Activated CD4-positive, alpha-beta memory T cell treated with anti-CD3 and anti-CD28 coated beads for 36 hours (primary cell): ENCODE measurements at places on chromosomes 16 and 17. TPM values are rescaled to one million over a fixed set of nuclear protein-coding genes. Genes with fewer than 3 reads are reported as not detected.
A peak's percentile ranks its signal among the peaks of the same experiment; 100 is the strongest.

The USB1 gene
- 42.2 TPM for total RNA-seq

The MYH13 gene
- total RNA-seq = not detected

The MT1A gene
- 0.94 TPM for total RNA-seq

The TNP2 gene
- not detected for total RNA-seq

The CHAD gene
- not detected for total RNA-seq

The CCL14 gene
- not detected for total RNA-seq

The BRIP1 gene
- total RNA-seq = 14.1 TPM

The TELO2 gene
- 63.2 TPM for total RNA-seq

The NDUFB10 gene
- 125 TPM for total RNA-seq

The AGRP gene
- not detected for total RNA-seq

- DNase-seq = no peak
Measured at GRCh38 chr16:50881331-50881830, 139.5 kb downstream of the CYLD start.

DNA sequence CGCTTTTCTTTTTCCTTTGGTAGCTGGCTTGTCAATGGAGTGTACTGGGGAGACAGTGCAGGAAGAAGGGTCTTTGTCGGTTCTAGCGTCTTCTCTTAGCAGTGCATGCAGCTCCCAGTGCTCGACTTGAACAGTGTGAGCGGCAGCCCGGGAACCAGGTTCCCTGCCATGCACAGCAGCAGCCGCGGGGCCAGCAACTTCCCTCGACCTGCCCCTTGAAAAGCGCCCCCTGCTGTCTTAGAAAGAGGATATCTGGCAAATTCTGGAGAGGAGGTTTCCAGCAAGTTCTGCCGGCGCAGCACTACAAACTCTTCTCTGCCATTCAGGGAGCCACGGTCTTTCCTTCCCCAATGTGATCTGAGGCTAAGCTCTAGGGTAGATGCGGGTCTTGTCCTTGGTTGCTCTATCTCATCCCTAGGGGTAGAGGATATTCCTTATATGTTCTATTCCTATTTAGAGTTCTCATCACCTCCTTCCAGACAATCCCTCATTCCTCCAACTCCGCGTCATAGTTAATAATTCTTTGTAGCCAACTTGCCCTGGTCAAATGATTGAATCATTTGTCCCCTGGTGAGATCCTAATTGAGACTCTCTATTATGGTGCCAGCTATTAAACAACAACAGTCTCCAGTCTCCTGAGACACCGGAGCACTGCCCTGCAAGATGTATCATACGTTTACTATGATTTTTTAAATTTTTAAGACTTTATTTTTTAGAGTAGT is 451.3 kb downstream of the PMP22 start:
- DNase-seq = peak; percentile 32

- no peak for DNase-seq
Measured at GRCh38 chr16:72749091-72749490, 298.8 kb downstream of the ZFHX3 start.

DNA sequence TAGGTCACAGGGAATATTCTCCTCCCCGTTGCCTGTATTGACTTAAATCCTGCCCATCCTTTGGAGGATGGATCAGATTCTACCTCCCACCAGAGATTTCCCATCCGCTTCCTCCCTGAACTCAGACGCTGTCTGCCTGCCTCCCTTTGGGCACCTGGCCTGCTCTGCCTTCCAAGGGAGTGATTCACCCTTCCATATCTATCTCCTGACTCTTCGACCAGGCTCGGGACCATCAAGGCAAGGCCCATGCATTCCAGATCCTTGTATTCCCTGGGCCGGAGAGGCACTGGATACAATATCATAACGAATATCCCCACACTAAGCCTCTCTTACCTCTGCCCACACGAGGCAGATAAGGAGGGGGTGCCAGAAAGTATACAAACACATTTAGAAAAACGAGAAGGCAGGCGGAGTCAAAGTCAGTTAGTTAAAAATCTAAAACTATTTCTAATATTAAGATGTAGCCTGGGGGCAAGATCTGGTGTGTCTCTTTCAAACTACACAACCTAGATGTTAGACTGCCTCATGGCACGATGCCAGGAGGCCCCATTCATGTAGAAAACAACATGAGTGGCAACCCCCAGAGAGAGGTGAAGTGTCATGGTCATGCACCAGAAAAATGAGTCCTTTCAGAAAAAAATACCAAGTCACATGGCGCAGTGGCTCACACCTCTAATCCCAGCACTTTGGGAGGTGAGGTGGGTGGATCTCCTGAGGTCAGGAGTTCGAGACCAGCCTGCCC is 9.2 kb downstream of the PMP22 start:
- no peak for DNase-seq

DNA sequence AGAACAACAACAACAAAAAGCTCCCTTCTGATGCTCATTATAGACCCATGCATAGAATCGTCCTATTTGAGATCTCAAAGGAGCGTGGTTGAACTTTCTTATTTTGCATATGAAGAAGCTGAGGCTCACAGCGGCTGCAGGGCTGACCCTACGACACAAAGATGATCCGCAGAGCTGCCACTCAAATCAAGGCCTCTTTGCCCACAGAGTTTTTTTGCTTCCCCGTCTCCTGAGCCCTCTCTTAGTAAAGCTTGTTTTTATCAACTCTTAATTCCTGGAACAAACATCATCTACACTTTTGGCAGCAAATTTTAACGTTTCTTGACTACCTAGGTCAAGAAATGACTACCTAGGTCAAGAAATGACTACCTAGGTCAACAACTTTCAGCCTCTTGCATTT is 73.7 kb downstream of the C16orf95 start:
- no peak for DNase-seq

- no peak for DNase-seq
Measured at GRCh38 chr16:75387951-75388350, 45.4 kb downstream of the CFDP1 start.

DNA sequence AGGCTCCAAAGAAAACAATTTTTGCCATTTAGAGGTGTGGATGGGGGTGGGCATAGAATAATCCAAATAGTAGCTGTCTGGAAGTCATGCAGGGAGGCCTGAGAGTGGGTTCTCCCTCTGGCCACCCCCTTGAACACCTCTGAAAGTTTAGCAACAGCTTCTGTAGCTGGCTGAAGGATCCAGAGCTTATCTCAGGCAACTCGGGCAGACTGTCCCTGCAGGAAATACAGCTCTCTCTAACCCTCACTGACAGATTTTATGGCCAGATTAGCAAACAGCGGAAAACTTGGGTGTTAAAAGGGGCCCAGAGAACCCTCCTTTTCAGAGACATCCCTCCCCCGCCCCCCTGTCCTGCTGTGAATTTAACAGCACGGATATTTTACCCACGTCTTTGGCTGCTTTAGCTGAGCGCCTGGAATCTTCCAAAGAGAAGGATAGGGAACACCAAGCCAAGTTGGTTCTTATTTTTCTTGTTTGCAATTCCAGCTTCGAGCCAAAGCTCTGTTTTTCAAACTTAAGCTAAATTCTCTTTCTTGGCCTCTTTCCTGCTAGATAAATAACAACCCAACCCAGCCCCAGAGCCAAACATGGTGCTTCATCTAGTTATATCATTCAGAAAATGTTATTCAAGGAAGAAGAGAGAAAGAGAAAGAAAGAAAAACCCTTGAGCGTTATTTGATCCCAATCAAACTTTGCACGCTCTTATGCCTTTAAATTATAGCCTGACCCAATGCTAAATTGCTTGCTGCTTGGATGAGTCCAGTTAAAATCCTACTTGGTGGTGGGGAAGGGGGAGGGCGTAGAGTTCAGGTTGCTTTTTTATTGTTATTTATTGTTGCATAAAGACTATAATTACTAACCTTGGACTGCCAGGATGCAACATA is 2.3 kb upstream of the HOXB2 start:
- peak; percentile 25 for DNase-seq

- no peak for DNase-seq
Measured at GRCh38 chr17:41907185-41907556, 11.6 kb downstream of the ACLY start.

DNA sequence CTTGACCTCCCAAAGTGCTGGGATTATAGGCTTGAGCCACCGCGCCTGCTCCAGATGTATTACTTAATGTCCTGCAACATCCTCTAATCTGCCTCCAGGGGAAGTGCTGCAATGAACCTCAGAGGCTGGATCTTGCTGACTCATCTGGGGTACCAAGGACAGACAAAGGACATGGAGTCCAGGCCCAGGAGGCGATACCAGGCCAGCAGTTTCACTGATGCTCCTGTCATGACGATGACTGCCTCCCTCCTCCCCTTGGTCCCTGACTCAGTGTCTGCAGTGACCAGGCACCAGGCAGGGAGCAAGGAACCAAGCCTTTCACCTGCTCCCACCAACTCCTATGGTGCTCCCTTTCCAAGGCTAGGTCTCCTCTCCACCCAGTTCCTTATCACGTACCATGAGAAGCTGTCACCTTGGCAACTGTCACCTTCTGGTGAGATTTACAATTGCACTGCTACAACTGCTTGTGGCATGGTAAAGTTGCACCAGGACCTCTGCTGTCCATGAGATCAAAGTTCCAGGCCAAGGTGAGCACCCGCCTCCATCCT is 21.6 kb upstream of the PHOSPHO1 start:
- DNase-seq = no peak

DNA sequence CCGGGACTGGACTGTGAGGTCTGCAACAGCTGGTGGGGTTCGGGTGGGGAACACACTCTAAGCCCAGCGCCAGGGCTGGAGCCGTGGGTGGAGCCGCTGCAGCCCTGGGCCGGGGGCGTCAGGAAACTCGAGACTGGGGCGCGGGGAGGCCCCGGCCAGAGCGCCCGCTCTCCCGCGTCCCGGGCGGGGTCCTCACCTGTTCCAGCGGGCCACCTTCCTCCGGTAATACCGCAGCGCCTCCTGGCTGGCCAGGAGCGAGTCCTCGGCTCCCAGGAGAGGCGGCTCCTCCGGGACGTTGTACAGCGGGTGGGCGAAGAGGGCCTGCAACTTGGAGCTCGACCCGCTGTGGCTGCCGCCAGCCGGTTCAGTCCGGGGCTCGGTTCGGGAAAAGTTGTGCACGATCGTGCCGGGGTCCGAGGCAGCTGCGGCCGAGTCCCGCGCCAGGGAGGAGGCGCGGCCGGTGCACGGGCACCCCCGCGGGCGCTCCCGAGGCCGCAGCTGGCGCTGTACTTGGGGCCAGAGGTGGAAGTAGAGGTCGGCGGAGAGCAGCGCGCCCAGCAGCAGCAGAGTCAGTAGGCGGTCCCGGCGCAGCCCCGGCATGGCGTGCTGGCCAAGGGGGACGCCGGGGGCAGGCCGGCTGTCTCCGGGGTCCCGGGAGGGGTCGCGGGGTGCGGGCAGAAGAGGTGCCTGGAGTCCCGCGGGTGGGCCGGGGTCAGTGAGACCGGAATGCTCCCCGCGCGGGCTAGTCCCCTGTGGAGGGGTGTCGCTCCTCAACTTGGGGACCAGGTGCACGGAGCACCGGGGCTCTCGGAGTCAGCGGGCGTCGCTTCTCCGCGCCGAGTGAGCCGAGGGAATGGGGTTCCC is 868 bp downstream of the FAM20A start:
- no peak for DNase-seq

GRCh38 chr17:32777436-32777835 is 99.5 kb downstream of the MYO1D start:
- DNase-seq = no peak

- no peak for DNase-seq
Measured at GRCh38 chr17:64213995-64214811, 48.9 kb downstream of the TEX2 start.

DNA sequence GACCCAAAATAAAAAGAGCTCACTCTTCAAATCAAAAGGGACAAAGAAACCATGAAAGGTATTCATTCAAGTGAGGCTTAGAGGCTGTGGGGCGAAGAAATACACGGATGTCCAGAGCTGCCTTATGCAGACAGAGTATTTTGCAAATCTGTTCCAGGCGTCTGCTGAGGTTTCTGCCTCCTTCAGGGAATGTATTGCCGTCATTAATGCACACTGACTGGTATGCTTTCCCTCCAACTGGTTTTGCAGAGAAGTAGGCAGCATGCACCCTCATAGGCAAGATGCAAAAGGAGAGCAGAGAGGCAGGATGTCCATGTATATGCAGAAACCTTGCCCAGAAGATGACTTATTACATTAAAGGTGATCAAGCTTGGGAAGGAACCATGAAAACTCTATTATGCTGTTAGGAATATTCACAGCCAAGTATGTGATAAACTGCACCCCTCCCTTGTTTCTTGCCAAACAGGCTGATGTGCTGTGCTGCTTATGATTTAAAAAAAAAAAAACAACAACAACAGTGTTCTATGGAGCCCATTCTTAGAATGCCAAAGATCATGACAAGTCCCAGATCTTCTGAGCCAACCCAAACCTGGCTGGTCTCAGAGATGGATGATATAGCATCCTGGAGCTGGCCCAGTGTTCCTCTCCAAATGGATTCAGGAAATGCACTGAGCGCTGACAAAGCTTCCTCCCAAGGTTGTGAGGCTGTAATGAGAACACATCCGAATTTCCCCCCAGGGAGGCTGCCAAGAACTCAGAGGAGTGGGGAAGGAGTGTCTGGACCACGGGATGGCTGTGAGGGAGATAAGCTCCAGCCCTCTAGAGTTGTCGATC is 77.6 kb upstream of the HLF start:
- no peak for DNase-seq

GRCh38 chr17:62968445-62968923 is 2.4 kb downstream of the TANC2 start:
- DNase-seq = peak; percentile 58

DNA sequence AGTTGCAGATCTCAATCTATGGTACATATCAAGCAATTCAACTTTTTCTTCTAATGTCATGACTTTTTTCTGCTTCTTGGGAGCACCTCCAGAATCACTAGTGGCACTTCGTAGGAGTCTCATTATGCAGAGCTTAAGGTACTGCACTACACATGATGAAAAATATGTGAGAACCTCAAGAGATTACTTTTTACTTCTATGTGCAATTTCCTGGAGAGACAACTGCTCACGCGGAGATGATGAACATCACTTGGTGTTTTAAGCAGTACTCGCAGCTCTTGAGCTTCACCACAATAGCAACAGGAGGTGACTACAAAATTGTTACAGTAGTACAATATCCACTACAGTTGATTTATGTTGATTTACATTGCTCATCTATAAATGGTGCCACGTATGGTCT is 79.7 kb downstream of the MRTFB start:
- DNase-seq = no peak

DNA sequence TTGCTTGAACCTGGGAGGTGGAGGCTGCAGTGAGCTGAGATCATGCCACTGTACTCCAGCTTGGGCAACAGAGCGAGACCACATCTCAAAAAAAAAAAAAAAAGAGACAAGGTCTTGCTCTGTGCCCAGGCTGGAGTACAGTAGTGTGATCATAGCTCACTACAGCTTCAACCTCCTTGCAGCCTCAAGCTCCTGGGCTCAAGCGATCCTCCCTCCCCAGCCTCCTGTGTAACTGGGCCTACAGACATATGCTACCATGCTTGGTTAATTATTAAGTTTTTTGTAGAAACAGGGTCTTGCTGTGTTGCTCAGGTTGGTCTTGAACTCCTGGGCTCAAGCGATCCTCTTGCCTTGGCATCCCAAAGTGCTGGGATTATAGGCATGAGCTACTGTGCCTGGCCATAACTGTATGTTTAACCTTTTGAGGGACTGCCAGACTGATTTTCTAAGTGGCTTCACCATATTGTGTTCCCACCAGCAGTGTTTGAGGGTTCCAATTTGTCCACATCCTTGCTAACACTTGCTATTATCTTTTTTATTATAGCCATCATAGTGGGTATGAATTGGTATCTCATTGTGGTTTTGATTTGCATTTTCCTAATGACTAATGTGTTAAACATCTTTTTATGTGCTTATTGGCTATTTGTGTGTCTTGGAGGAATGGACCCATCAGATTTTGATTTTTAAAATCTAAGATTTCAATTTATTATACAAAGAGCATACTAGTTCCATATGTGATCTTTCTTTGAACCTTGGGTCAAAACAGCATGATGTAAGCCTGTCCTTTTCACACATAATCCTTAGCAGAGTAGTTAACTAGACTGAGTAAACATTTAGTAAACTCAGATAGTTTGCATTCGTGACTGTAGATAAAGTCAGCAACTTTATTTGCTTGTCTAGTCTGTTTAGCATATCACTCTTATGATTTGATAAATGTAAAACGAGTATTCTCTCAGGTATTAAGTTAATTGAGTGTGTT is 38.1 kb upstream of the KPNB1 start:
- no peak for DNase-seq
